ENCODE measurements at places on chromosomes 12 and 14.

- DNase-seq, result no peak
These were observed 117.7 kb downstream of the GPR135 start for GRCh38 chr14:59347511-59347900.

DNA sequence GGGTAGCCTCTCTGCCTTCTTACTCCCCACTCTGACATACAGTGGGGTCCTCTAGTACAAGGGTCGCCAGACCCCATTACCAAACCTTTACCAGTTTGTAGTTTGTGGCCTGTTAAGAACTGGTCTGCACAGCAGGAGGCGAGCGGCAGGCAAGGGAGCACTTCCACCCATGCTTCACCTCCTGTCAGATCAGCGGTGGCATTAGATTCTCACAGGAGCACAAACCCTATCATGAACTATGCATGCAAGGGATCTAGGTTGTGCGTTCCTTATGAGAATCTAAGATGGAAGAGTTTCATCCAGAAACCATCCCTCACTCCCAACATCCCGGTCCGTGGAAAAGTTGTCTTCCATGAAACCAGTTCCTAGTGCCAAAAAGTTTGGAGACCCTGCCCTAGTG is 146.5 kb downstream of the HMGA2 start:
- DNase-seq, result no peak

- no peak for DNase-seq
These were observed 52.3 kb downstream of the SOCS2 start for GRCh38 chr12:93624595-93625294.

- no peak for DNase-seq
These were observed 1353.2 kb downstream of the AACS start for GRCh38 chr12:126418400-126418799.

DNA sequence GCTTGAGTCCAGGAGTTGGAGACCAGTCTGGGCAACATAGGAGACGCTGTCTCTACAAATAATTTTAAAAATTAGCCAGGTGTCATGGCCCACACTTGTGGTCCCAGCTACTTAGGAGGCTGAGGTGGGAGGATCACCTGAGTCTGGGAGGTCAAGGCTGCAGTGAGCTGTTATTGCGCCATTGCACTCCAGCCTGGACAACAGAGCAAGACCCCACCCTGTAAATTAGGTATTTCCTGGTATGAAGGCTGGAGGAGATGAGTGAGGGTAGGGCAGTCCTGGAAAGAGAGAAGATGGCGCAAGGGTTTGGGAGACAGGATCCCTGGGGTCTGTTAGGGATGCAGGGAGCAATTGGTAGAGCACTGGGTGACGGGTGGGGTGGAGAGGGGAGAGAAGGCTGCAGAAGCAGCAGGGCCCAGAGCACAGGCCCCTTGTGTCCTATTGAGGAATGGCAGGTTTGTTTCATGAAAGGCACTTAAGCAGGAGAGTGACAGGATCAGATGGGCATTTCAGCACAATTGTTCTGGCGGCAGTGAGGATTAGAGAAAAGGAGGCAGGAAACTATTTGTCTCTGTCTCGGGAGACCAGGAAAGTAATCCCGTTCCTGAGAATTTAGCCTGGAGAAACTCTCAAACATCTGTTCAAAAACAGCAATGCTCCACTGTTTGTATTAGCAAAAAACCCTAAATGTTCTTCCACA is 47.2 kb upstream of the KTN1 start:
- DNase-seq, result no peak
